ENCODE measurements at places on chromosomes 2 and 18. TPM values are rescaled to one million over a fixed set of nuclear protein-coding genes. Genes with fewer than 3 reads are reported as not detected.

Gene SPR
- total RNA-seq, result 0.71 TPM

Gene IL37
- total RNA-seq, result 0.48 TPM

DNA sequence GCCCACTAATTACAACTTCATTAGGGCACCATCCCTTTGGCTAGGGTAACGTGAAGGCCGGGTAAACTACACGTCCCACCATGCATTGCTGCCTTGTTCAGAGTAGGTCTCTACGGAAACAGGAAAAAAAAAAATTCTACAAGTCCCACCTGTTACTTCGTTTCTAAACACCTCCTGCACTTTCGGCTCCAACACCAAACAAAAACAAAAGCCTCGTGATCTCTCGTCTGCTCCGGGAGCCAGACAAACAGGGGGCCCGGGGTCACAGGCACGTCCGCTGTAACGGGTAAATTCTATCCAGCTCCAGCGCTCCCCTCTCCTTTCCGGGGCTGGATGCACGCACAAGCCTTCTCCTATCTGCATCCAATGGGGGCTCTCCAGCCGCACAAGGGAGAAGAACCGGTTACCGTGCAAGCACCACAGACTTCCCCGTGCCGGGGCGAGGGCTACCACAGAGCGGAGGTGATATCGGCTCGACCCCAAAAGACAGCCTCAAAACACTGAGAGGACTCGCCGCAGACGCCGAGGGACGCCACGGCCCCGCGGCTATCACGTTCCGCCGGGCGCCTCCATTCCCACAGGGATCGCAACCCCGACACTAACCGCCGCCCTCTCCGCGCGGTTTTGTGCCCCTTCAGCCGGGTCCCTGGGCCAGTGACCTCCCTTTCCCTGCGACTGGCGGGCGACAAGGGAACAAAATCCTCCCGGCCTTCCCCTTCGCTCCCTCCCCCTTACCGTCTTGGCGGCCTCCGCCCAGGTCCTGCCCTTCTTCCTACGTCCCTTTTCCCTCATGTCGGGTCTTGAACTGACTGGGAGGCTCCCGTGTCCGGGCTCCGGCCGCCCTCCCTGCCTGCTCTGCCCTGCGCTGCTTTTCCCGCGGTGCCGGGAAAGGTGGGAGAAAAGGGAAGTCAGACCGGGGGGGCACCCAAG, 591 bp downstream of the ASXL2 start:
- no peaks in the 10 kb centered on the region for H3K27me3 ChIP-seq
- H3K4me3 ChIP-seq, result peak overlapping the region; percentile 95
- peak; percentile 65 for DNase-seq

- H3K27ac ChIP-seq, result no peak overlapping the region
- H3K36me3 ChIP-seq, result peaks cover 23% of the 10 kb centered on the region
- DNase-seq, result no peak
Measured at GRCh38 chr2:168694866-168695265, 107.6 kb upstream of the NOSTRIN start.

DNA sequence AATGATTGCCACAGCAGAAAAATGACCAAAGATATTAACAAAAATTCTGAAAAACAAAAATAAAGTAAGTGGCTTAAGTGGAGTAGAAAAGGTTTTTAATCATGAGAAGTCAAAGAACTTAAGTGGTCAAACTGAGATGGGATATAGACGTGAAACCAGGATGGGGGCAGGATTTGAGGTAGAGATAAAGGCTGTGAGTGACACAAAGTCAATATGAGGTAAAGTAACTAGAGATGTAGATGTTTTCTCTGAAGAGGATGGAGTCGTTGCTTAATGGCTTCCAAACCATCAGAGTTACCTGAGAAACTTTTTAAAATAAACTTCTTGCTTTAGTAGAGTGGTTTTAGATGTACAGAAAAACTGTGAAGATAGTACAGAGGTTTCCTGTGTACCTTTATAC, 21.2 kb downstream of the ANKRD12 start:
- H3K36me3 ChIP-seq, result peaks cover 61% of the 10 kb centered on the region
- peaks cover 52% of the 10 kb centered on the region for H3K4me1 ChIP-seq
- peak overlapping the region; percentile 7 for H3K27ac ChIP-seq

Gene B3GNT7
- 0.15 TPM for total RNA-seq

GRCh38 chr2:238895891-238896600, 48.2 kb downstream of the TWIST2 start:
- no peaks in the 10 kb centered on the region for H3K27me3 ChIP-seq
- H3K4me3 ChIP-seq, result no peak overlapping the region
- no peak overlapping the region for H3K27ac ChIP-seq
- DNase-seq, result no peak

Data from activated CD4-positive, alpha-beta memory T cell treated with anti-CD3 and anti-CD28 coated beads, Interleukin-2, amount 10 ng/mL, durations not matched to agents 7 days and 5 days (primary cell).